ENCODE measurements at places on chromosomes 5 and 9.

- DNase-seq: no peak
These were observed 3.8 kb downstream of the IFNA1 start for GRCh38 chr9:21443849-21444625.

DNA sequence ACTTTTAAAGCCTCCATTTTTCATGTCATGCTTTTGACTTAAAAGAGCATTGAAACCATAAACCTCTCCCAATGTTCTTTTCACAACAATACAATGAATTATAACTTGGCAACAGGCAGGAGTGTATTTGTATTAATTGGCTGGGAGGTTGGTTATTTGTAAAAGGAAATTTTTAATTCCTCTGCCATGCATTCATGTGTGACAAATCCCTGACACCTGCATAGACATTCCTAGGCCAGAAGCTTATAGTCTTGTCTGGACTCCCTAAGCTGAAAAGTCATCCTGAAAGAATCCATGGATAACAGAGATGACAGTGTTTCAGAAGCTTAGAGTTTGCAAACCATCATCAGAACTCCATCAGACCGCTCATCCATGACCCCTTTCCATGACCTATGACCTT lies 76.3 kb upstream of the PTGER4 start:
- DNase-seq: no peak

DNA sequence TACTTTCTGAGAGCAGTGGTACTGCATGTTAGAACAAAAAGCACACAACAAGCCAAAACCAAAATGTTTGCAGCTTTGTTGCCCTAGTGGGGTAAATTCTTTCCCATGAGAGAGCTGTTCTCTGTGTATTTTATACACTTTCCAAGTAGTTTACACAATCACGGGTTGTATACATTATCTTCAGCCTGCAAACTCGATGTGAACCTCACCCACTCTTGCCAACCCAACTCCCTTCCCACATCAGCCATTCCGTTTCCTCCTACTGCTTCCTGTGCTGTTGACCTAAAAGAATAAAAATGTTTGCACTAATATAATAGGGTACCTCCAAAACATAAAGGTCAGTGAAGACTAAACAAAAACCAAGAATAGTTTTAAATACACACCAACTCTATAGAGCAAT lies 47.0 kb downstream of the IQGAP2 start:
- DNase-seq: no peak

DNA sequence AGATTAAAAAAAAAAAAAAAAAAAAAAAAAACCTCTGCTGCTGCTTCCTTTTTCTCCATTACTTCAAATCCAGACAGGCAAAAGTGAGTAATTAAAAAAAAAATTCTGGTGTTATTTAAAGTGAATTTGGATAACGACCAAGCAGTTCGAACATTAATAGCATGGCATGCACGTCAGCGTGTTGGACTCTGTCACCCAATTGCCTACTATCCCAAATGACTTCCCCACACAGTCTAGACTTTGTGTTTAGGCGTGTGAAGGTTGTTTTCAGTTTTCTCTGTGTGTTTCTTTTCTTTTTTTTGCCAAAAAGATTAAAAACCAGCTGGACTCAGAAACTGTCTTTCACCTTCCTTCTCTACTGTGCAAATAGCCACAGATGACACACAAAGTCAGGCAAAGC lies 321.4 kb downstream of the MSX2 start:
- no peak for DNase-seq
